Activated T-helper 1 cell treated with anti-CD3 and anti-CD28 coated beads, Interleukin-12 subunit alpha, Interleukin-12 subunit beta, Interleukin-2, Interleukin-4 antibody, amounts not matched to agents 30 ng/mL and 10 ng/mL and 1 ng/mL, durations not matched to agents 14 hours and 24 hours and 36 hours (primary cell): ENCODE measurements at places on chromosomes 12 and 14. TPM values are rescaled to one million over a fixed set of nuclear protein-coding genes. Genes with fewer than 3 reads are reported as not detected.

The VSX2 gene
- not detected in 2 replicates for total RNA-seq

- no peak for DNase-seq
- no peak overlapping the region for H3K27ac ChIP-seq
- no peaks in the 10 kb centered on the region for H3K27me3 ChIP-seq
- no peak overlapping the region for H3K4me3 ChIP-seq
Measured at GRCh38 chr12:89752341-89752740, 43.7 kb upstream of the ATP2B1 start.

GRCh38 chr12:109910969-109911348 lies 10.9 kb downstream of the TCHP start:
- no peak for DNase-seq
- H3K36me3 ChIP-seq = peaks cover 56% of the 10 kb centered on the region
- no peak overlapping the region for H3K27ac ChIP-seq

The ANO4 gene
- total RNA-seq = not detected in 2 replicates

DNA sequence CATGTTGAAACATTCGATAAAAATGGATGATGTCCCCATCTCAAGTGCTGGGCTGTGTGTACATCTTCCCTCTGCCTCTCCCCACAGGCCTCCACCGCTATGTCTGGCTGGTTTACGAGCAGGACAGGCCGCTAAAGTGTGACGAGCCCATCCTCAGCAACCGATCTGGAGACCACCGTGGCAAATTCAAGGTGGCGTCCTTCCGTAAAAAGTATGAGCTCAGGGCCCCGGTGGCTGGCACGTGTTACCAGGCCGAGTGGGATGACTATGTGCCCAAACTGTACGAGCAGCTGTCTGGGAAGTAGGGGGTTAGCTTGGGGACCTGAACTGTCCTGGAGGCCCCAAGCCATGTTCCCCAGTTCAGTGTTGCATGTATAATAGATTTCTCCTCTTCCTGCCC lies 8.6 kb downstream of the PEBP1 start:
- H3K27me3 ChIP-seq = no peaks in the 10 kb centered on the region
- H3K27ac ChIP-seq = no peak overlapping the region
- DNase-seq = no peak
- H3K4me3 ChIP-seq = no peak overlapping the region

GRCh38 chr14:53927171-53927570 lies 29.5 kb downstream of the BMP4 start:
- no peak overlapping the region for H3K27ac ChIP-seq
- no peaks in the 10 kb centered on the region for H3K27me3 ChIP-seq
- H3K4me1 ChIP-seq = no peaks in the 10 kb centered on the region
- no peak overlapping the region for H3K4me3 ChIP-seq
- DNase-seq = no peak

DNA sequence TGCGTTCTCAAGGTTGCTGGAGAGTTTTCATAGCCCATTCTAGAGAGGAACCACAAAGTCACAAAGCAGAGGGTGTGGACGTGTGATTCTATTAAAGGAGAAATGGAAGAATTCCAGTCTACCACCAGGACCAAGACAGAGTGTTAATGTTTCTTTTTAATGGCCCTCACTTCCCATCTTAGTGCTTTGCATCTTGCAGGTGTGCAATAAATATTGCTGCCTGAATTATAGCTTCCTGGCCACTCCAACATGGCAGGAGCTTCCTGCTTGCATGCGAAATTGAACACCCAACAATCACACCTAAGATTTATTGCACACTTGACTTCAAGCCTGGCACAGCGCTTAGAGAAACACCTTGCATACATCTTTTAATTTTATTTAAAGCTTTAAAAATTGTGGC lies 22.4 kb upstream of the PPP1CC start:
- H3K27me3 ChIP-seq = peaks cover 4% of the 10 kb centered on the region
- H3K27ac ChIP-seq = no peak overlapping the region
- H3K36me3 ChIP-seq = no peaks in the 10 kb centered on the region
- no peak overlapping the region for H3K4me3 ChIP-seq
- DNase-seq = no peak
- H3K4me1 ChIP-seq = peaks cover 14% of the 10 kb centered on the region

- no peak overlapping the region for H3K27ac ChIP-seq
- peaks cover 1% of the 10 kb centered on the region for H3K27me3 ChIP-seq
- H3K36me3 ChIP-seq = no peaks in the 10 kb centered on the region
- no peak for DNase-seq
- H3K4me3 ChIP-seq = no peak overlapping the region
- H3K4me1 ChIP-seq = no peaks in the 10 kb centered on the region
Measured at GRCh38 chr12:89800435-89800834, 91.8 kb upstream of the ATP2B1 start.

DNA sequence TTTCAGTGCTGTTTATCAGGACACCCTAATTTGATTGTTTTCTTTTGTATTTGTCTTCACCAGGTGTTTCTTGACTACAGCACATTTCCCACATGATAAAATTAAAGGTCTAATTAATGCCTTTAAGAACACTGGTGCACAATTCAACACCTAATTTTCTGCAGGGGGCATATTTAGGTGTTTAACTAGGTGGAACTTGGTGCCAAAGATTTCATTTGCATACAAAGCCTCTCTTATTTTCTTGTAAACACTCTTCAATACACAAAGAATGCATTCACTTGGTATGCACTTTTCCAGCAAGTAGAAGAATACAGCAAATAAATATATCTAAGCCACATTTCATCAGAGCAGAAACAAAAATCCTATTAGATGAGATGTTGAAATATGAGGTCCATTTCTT lies 646.2 kb upstream of the FOXG1 start:
- H3K27me3 ChIP-seq = no peaks in the 10 kb centered on the region
- no peak overlapping the region for H3K4me3 ChIP-seq
- no peaks in the 10 kb centered on the region for H3K4me1 ChIP-seq
- DNase-seq = no peak

DNA sequence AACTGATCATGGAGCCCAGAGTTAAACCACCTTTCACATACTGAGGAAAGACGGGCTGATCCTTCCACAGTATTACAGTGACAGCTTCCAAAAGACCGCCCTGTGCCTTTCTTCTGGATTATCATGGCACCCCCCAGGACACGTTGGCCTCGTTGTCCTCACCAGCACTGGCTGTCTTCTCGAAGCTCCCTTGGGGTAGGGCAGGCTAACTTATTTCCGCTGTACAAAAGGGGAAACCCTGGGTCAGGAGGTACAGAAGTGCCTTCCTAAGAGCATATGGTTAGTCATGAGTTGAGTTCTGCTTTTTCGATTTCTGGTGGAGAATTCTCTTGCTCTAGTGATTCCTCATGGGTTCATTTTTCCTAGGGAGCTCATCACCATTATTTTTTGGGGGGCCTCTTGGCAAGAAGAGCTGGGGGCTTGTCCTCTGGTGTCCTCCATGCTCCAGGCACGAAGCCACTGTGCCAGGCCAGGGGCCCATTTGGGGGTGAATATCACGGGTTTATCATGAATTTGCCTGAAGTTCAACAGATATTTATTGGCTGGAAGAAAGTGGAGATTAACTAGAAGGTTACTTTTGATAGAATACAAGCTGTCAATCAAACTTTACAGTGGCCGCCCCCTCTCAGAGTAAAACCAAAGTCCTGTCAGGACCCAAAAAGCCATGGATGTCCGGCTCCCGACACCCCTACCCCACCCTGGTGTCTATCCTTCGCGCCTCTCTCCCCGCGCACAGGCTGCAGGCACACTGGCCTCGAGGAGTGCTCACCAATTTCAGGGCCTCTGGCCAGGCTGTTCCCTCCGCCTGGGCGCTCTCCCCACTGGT lies 8.8 kb upstream of the TRAF3 start:
- no peaks in the 10 kb centered on the region for H3K36me3 ChIP-seq
- no peak overlapping the region for H3K27ac ChIP-seq
- H3K27me3 ChIP-seq = no peaks in the 10 kb centered on the region
- peaks cover 9% of the 10 kb centered on the region for H3K4me1 ChIP-seq

The NPFF gene
- 0.44 TPM in 1 of 2 replicates, not detected in the other for total RNA-seq

DNA sequence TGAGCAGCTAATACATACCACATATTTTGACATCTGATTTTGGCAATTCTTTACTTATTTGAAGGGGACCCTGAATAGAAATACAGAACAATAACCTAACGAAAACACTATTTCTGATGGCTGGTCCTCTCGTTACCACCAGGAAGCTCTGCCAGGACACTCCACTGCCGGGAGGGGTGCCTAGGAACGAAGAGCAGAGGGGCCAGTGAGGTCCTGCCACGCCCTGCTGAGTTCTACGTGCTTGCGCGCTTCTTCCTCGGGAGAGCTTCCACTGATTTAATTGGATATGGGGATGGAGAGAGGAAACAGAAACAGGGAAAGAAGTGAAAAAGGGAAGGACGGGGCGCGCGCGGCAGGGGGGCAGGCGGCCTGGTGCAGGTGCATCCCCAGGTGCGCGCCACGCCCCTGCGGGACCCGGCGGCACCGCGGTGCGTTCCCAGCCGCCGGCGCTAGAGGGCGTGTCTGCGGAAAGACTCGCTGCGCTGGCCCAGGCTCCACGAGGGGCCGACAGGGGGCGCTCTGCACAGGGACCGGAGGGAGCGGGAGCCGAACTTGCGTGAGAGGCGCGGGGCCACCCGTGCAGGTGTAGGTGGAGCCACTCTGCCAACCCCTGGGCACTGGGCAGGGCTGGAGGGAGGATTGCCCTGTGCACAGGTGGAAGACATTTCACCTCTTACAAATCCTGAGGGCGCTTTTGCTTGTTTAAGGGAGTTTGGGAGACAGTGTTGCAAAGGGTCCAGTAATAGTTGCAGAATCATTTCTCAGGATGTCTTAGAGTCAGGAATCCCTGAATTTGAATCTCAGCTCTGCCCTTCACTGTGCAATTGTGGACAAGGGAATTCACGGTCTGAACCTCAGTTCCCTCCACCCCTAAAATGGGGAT lies 986.3 kb upstream of the TMEM132C start:
- H3K27me3 ChIP-seq = no peaks in the 10 kb centered on the region
- peak; percentile 58 for DNase-seq
- no peak overlapping the region for H3K27ac ChIP-seq
- H3K4me1 ChIP-seq = peaks cover 7% of the 10 kb centered on the region

DNA sequence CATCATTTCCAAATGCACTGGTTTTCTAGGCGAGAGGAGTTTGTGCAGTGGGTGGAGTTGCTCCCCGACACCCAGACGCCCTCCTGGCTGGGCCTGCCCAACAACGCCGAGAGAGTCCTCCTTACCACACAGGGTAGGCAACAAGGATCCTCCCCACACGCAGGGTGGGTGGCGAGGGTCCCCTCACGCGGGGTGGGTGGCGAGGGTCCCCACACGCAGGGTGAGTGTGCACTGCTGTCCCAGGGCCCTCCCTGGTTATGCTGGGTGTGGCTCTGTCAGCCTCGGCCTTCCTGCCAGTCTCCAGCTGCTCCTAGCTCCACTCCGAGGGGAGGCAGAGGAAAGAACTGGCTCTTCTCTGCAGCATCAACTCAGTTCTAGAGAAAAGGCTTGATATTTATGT lies 42.3 kb downstream of the HSP90AA1 start:
- H3K27ac ChIP-seq = no peak overlapping the region
- H3K4me3 ChIP-seq = no peak overlapping the region
- no peak for DNase-seq
- no peaks in the 10 kb centered on the region for H3K4me1 ChIP-seq
- peaks cover 64% of the 10 kb centered on the region for H3K36me3 ChIP-seq
- no peaks in the 10 kb centered on the region for H3K27me3 ChIP-seq

The PTPRO gene
- total RNA-seq = 0.22 and 0.26 TPM in 2 replicates

The GNG2 gene
- total RNA-seq = 126 and 128 TPM in 2 replicates

DNA sequence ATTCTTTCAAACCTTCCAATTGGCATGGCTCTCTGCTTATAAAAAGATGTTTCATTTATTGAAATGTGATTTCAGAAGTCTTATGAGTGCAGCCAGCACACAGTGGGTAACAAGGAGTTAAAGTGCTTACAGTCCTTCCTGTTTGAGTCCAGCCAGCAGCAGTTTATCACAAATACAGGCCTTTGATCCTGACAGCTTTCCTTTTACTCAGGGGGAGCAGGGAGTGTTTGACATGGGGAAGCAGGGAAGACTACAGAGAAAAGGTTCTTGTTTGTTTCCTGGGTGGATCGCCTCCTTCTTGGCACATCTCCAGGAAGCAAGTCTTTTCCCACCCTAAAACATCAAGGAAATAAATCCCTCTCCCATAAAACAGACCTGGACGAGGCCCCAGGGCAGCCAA lies 216.1 kb downstream of the MSRB3 start:
- no peaks in the 10 kb centered on the region for H3K4me1 ChIP-seq
- DNase-seq = no peak
- H3K27me3 ChIP-seq = peaks cover 5% of the 10 kb centered on the region
- no peak overlapping the region for H3K27ac ChIP-seq
- H3K4me3 ChIP-seq = no peak overlapping the region

- H3K4me1 ChIP-seq = peaks cover 10% of the 10 kb centered on the region
- H3K27ac ChIP-seq = no peak overlapping the region
- peaks cover 11% of the 10 kb centered on the region for H3K27me3 ChIP-seq
- H3K36me3 ChIP-seq = no peaks in the 10 kb centered on the region
- DNase-seq = no peak
Measured at GRCh38 chr12:51448618-51449256, 24.1 kb downstream of the SLC4A8 start.

DNA sequence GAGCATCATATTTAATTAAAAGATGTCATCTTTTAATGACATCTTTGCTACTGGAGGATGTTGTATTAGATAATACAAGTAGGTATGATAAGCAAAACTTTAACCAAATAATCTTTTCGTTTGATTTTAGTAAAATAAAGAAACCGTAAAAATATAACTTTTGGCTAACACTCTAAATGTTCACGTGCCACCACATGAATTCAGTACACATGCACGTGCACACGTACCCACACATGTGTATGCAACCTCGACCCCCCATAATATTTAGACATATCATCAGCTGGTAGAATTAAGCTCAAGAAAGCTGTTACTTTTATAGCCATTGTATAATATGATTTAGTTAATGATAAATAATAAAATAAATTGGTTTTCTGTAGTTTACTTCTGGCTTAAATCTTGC lies 566.6 kb upstream of the FBXO33 start:
- no peak for DNase-seq
- H3K4me1 ChIP-seq = no peaks in the 10 kb centered on the region
- H3K4me3 ChIP-seq = no peak overlapping the region
- H3K36me3 ChIP-seq = no peaks in the 10 kb centered on the region

The RBP5 gene
- 0.51 TPM in 1 of 2 replicates, not detected in the other for total RNA-seq

DNA sequence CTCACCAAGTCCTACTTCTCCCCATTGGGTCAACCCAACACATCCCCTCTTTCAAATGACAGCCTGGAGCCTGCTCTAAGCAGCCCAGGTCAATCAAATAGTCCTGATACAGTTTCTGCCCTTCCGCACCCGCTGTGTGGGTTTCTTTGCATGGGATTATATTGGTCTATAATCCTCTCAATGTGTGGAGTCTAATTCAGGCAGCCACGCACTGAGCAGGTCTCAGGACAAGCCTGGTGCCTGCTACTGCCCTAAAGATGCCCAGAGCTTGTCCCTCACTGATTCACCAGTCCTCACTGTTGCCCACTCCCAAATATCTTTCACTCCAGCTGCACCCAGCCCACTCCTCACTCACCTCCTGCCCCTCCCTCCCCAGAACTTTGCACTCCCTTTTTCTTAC lies 16.4 kb downstream of the ACTN1 start:
- no peaks in the 10 kb centered on the region for H3K36me3 ChIP-seq
- no peaks in the 10 kb centered on the region for H3K27me3 ChIP-seq

The FERMT2 gene
- total RNA-seq = 1.3 and 2.1 TPM in 2 replicates

DNA sequence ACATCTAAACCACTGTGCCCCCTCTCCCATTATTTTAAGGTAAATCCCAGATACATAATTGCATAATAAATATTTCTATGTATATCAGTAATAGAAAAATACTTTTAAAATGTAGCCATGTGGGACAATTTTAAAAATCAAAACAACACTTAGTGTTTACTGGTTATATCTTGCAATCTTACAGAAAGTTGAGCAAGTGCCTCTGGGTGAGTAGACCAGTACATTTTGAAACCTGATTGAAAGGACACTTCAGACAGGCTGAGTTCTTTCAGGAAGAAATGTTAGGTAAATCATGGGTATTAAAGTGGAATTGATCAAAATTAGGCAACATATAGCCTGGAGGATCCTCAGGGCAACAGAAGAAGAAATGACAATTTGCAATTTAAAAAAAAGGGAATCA lies 7.2 kb downstream of the SLC38A4 start:
- H3K4me3 ChIP-seq = no peak overlapping the region
- H3K27ac ChIP-seq = no peak overlapping the region
- H3K4me1 ChIP-seq = no peaks in the 10 kb centered on the region
- no peak for DNase-seq
- no peaks in the 10 kb centered on the region for H3K36me3 ChIP-seq
